ENCODE measurements at places on chromosomes 3 and 15.

DNA sequence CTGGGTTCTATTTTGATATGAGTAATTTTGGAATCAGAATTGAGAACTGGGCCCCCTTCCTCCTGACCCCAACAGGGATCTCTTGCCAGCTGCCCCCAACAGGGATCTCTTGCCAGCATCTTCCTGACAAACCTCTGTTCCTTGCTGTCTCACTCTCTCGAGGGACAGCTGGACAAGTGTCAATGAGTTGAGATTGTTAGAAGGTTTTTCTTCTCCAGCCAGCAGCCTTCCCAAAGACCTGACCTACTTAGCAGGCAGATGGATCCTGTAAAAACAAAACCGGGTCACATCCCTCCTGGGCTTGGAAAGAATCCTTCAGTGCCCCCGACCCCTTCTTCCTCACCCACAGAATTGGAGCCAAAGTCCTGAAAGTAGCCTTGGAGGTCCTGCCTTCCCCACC is 21.6 kb downstream of the LIMD1 start:
- no peak for DNase-seq

DNA sequence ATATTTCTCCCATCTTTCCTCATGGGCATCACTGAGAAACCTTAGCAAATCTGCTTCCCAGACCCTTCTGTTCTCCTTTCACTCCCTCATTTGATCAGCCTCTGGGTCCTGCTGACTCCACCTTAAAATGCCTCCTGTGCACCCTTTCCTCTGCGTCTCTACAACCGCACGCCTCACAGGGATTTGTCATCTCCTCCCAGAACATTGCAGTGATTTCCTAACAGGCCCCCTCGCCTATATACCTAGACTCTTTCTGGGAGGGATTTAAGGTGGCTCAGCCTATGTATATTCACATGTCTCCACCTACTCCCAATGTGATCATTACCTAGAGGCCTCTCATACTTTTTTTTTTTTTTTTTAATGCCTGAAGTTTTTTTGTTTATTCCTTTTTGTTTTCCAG is 69.2 kb downstream of the LIPC start:
- DNase-seq, result no peak

DNA sequence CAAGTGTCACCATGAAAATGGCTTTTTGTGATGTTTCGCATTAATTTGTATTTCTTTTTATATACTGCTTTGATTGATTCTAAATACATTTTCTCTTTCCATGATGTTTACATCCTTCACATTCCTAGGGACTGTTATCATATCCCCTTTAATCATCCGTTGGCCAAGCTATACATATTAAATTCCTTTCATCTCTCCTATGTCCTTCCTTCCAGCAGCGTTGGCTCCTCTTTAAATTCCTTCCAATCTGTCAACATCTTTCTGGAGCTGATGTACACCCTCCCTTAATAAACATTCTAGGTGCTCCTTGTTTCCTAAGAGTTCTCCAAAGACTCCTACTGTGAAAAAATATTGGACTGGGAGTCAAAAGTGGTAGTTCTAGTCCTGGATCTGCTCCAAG is 87.8 kb downstream of the IGF2BP2 start:
- DNase-seq, result no peak

DNA sequence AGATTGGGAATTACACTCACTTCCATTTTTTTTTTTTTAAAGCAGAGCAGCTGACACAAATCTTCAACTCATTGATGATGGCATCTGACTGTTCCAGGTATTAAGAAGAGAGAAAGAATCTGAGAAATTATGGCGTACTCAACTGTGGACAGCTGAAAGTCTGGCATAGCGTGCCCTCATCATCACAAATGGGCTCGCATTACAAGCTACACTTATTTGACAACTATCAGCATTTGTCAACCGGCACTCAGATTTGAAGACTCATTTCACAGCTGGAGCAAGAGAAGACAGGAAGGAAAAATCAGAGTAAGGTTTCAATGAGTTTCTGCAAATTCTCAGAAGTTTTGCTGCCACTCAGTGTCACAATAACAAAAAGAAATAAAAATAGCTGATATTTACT is 235.9 kb downstream of the ATP8B4 start:
- no peak for DNase-seq

DNA sequence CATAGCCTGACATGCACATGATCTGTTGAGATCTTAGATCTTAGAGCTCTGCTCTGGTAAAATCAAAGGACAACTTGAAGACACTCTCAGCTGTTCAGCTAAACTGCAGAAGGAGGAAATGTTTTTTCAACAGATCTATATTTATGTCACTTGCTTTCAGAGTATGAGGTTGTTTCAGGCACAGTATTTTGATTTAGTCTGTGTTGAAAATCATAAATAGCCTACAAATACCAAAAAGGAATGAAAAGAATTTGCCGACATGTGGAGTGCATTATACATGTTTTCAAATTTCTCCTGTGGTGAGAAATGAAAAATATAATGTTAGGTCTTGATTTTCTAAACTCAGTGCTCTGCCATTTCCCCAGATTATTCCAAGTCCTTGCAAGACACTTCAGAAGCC is 1118.4 kb downstream of the TBL1XR1 start:
- peak; percentile 11 for DNase-seq

GRCh38 chr15:78508272-78508671 is 895 bp downstream of the HYKK start:
- DNase-seq, result no peak

- no peak for DNase-seq
Observed at GRCh38 chr3:64031540-64032508, 8.5 kb upstream of the PSMD6 start.

DNA sequence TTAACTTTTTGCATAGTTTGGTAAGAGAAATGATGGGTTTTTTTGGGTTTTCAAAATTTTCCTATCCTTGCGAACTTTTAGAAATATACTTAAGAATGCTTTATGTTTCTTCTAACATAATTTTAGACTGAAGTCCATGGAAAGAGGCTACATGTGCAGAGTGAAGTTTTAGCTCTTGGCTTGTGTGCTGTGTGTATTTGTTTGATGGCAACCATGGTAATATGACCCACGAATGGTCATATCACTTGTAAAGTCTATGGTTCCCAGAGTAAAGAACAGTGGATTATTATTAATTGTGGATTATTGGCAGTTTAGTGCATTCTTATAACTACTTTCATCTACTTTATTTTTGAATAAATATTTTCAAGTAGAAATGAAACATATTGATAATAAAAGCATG is 124.0 kb upstream of the GOLGA6L4 start:
- no peak for DNase-seq

DNA sequence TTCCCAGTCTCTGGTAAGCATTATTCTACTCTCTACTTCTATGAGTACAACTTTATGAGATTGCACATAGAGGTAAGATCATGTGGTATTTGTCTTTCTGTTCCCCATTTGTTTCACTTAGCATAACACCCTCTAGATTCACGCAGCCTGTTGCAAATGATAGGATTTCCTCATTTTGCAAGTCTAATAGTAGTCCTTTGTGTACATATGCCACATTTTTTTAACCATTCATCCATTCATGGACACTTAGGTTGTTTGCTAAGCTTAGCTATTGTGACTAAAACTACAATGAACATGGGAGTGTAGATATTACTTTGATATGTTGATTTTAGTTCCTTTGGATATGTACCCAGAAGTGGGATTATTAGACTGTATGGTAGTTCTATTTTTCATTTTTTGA is 717.9 kb upstream of the ALCAM start:
- no peak for DNase-seq

GRCh38 chr15:64583519-64583918 is 123.1 kb downstream of the ZNF609 start:
- no peak for DNase-seq

- DNase-seq, result no peak
Observed at GRCh38 chr3:126412841-126413692, 18.4 kb downstream of the CFAP100 start.

GRCh38 chr3:2947536-2947935 is 162.6 kb downstream of the IL5RA start:
- no peak for DNase-seq

DNA sequence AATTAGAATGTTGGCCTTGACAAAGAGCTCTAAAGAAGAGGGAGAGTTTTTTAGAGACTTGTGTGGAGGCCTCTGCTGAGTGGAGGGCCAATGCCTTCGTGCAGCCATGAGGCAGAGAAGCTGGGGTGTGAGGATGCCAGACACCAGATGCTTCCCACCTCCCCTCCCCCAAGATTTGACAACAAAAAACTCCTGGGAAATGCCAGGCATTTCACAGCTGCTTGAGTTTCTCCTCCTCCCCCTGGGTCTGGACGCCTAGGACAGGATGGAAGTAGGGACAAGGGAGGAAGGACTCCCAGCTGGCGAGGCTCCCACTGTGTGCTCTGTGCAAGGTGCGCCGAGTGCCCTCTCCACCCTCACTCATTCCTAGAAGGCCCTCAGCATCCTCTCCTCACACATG is 20.1 kb downstream of the TGM4 start:
- no peak for DNase-seq

DNA sequence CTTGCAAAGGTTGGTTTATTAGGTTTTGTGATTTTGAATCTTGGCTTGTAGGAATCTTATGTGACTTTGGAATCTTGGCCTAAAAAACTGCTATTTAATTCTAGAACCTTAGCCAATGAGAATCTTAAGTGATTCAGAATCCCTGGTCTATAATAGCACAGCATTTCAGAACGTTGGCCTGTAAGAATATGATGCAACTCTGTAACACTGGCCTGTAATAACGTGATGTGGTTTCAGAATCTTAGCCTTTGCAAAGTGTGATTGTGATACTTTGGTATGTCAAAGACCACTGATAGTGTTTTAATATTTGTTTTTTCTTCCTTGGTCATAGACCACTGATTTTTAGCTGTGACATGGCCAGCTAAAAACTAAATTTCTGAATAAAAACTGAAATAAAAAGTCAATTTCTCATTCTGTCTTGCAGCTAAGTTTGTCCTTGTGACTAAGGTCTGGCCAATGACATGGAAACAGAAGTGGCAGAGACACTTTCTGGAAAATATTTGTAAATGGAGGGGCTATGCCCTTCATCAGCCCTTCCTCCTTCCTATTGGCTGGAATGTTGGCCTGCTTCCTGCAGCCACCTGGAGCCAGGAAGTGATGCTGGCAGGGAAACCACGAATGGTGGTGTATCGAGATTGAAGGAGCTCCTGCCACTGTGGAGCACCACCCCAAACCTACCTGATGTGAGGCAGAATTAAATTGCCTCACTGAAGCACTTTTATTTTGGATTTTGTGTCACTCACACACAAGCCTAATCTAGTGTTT is 42.3 kb upstream of the CORO2B start:
- DNase-seq, result no peak

- DNase-seq, result no peak
Observed at GRCh38 chr3:48222616-48223513, at the start of gene CAMP. Gene CAMP, plus strand, starts transcription at chr3:48223495. Its CDS starts 17 bp downstream, at chr3:48223512.

DNA sequence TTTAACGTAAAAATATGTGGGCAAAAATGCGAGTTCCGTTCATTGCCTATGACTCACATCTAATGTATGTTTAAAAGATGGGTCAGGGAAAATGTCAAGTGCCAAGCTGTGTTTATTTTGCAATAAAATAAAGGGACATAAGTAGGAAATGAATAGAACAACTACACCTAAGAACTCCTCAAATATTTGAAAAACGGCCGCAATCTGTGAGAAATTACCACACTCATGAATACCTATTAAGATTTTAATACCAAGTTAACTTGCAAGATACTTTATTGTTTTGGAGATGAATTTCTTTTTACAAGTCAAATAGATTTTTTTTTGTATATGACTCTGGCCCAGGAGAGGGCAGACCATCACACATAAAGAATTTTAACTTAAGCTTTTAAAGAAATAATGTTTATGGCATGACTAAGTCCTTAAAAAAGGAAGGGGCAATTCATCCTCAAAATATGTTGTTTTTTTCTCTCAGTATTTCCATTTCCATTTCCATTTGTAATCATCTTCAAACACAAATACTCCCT is 152.7 kb downstream of the SUCNR1 start:
- peak; percentile 20 for DNase-seq

GRCh38 chr3:11244121-11244677 is 28.0 kb upstream of the ATG7 start:
- no peak for DNase-seq

GRCh38 chr3:98573181-98573728 is 20.2 kb downstream of the CPOX start:
- no peak for DNase-seq

DNA sequence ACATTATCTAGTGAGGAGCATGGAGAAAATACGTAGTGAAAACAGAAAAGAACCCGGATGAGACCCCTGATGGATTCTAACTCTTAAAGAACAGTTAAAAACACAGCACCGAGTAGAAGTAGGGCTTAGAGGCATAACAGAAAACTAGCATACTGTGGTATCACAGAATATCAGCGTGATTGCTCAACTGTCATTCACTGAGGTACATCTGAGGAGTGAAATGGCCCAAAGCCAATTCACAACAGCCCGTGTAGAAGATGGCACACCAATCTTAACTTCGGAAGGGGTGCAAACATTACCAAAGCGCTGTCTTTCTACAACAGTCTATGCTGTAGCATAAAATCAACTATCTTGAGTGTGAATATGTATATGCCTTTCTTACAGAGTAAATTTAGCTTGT is 1.8 kb downstream of the CLASP2 start:
- DNase-seq, result no peak

DNA sequence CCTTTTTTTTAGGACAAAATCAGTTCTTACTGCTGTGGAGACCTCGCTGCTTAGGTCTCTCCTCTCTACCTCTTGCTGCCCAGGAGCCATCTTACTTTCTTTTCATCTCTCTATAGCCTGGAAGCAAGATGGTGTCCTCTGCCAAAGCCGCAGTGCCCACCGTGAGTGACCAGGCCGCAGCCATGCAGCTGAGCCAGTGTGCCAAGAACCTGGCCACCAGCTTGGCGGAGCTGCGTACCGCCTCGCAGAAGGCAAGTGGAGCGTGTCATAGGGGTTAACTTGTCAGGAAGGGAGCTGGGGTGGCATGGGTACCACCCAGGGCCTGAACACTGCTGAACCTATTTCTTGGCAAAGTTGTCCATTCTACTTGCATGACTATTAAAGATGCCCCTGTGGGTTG is 320.3 kb upstream of the TPM1 start:
- no peak for DNase-seq

DNA sequence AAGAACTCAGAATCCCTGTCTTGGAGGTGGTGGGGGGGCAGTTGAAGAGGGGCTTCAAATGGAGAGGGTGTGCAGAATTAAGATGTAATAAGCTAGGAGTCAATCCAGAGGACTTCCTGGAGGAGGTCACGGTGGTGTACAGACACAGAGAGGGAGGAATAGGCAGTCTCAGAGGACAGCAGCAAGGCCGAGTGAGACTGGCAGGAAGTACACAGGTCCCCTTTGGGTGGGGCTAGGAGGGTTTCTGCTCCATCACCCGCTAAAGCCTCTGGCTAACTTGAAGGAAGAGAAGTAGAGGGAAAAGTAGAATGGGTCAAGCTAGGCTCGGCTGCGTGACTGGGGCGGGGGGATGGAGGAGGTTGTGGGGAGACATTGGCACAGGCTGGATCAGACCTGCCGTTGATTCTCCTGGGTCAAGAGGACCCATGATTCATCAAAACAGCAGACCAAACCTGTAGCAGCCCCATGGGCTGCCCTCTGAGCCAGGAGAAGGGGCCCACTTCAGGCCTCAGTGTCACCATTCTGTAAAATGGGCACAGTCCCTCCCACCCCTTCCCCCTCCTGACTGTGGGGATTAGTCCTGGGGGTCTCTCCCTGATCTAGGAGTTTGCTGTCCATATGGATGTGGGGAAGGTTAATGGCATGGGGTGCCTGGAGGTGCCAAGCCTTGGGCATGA is 16.9 kb downstream of the CSPG4 start:
- no peak for DNase-seq

- DNase-seq, result no peak
Observed at GRCh38 chr3:75985432-75985831, 200.1 kb upstream of the ZNF717 start.

GRCh38 chr3:45773714-45774449 is 22.5 kb downstream of the SLC6A20 start:
- no peak for DNase-seq

GRCh38 chr3:37050282-37050681 is 57.0 kb downstream of the MLH1 start:
- peak; percentile 83 for DNase-seq

Measured in hindlimb muscle (tissue), 1 donor.